Stimulated activated CD8-positive, alpha-beta memory T cell treated with anti-CD3 and anti-CD28 coated beads, Interleukin-4, amount 100 ng/mL, for 4 hours (primary cell): ENCODE measurements at places on chromosomes 11 and 22.

DNA sequence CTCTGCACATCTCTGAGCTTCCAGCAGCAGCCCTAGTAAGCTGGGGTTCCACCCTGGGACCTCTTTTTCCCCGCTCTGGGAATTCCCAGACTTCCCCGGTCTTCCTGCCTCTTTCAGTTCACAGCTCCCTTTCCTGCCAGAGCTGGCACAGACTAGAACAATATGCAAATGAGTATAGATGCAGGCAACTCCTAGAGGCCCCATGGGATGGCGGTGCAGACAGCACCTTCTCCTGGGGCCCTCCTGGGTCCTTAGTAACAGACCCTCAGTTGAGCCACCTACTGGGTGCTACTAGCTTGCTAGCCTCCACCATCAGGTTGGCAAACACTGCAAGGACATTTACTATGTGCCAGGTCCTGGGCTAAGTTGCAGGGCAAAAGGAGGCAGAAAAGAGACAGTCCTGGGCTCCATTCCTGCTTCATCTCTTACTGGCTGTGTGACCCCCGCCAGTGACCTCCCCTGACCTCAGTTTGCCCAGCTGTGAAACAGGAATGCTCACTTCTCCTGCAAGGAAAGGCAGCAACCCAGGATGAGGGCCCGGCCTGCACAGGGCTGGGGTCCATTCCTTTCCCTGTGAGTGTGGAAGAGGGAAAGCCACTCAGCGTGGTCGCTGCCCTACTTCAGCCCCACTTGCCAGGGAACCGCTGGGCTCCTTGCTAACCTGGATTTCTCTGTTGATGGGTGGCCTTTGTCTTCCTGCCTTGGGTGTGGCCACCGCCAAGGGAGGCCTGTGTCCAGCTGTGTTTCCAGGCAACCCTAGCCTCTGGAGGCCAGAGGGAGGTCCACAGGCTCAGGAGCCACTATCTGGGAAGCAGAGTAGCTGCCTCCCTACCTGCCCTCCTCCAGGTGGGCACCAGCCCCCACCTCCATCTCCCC lies 7.3 kb downstream of the RELT start:
- no peak for DNase-seq

DNA sequence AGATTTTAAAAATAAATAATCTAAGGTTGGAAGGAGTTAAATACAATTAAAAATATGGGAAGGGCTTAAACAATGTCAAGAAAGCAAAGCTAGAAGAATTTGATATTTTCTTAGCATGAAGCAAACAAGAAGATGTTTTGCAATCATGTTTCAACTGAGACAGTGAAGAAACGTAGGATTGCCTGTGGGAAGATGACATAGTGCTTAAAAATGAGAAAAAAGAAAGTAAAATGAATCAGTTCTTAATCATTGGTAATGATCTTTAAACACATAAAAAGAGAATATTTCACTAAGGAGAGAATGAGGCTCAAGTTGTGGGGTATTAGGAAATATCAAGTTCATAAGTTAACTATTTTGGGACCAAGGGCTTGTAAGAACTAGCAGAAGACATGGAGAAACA lies 855.0 kb downstream of the METTL15 start:
- no peak for DNase-seq

DNA sequence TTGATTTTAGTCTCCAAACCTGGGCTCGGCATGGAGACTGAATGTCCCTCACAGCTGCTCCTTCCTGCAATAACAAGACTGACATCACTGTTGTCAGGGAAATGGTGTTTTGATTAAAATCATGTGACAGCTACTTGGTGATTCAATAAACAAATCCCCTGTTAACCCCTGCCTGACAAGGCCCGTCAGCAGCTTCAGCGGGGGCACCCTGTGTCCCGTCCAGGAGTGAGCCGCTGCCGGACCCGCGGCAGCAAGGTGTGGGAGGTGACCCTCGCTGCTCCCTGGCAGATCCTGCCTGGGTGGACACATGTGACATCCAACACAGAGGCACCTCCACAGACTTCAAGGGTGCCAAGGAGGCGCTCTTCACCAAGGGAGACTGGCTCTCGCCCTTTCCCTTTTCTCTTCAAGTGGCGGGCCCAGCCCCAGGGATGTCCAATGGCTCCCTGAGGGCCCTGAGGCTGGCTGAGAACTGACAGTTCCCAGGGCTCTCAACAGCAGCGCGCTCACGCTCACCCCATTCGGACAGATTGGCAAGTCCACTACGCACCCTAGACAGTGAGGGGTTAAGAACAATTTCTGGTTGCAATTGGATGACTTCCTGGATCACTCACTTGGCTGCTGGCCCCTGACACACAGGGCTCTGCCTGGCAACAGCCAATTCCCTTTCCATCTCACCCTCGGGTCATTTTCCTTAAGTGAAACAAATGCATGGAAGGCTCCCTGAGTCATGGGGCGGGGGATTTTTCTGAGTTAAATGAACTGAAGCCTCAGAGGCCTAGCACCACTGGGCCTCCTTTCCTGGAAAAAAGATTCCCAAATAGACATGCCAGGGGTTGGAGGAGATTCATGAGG lies 30.7 kb downstream of the PPP2R1B start:
- DNase-seq: no peak

DNA sequence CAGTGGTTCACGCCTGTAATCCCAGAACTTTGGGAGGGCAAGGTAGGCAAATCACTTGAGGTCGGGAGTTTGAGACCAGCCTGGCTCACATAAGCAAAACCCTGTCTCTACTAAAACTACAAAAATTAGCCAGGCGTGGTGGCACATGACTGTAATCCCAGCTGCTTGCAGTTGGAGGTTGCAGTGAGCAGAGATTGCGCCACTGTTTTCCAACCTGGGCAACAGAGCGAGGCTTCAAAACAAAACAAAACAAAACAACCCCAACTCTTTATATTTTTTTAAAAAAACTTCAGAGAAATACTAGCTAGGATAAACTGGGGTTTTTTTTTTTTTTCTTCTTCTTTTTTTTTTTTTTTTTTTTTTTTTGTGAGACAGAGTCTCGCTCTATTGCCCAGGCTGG lies 31.8 kb upstream of the RAPSN start:
- no peak for DNase-seq

DNA sequence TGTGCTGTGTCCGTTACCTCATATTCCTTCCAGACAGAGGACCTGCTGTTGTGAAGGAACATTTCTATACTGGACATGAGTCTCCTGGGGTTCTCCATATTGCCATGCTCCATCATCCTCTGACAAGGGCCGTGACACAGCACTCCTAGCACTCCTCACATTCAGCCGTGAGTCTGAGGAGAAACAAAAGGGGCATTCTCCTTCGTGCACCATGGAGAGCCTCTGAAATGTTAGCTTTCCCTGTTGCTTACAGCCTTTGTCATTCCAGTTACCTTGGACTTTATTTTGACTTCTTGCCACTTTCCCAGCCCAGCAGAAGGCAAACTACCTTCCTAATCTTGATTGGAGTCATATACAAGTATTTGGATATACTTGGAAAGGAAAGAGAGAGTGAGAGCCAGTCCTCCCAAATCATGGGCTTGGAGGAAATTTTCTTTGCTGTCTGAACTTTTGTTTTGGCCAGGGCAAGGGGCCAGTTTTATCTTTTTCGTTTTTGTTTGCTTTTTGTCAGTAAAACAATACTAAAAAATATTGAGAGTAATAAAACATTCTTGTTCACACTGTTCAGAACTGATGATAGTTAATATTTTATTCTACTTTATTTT lies 29.1 kb upstream of the TECTA start:
- DNase-seq: no peak
